ENCODE measurements at places on chromosomes 12 and 14.

DNA sequence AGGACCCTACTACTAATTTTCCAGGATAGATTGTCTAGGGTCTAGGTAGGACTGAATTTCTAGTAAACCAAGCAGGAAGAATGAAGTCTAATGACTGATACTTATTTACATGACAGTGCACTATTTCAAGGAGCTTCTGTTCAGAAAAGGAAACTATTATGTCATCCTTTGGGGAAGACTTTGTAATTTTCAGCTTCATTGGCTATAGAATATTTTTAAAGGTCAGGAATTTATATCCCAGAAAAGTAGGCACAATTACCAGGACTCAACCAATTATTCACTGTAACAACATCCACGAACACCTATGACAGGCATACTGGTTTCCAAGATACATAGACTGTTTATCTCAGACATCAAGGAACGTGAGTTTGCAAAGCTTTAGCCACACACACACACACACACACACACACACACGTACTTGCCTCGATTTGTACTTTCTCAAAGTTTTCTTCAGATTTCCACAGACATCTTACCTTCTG, 23.2 kb downstream of the OR6S1 start:
- no peak for DNase-seq

GRCh38 chr12:56530390-56531055, 8.9 kb downstream of the RBMS2 start:
- no peak for DNase-seq

- DNase-seq, result no peak
Measured at GRCh38 chr12:95316798-95317197, 99.2 kb downstream of the VEZT start.

DNA sequence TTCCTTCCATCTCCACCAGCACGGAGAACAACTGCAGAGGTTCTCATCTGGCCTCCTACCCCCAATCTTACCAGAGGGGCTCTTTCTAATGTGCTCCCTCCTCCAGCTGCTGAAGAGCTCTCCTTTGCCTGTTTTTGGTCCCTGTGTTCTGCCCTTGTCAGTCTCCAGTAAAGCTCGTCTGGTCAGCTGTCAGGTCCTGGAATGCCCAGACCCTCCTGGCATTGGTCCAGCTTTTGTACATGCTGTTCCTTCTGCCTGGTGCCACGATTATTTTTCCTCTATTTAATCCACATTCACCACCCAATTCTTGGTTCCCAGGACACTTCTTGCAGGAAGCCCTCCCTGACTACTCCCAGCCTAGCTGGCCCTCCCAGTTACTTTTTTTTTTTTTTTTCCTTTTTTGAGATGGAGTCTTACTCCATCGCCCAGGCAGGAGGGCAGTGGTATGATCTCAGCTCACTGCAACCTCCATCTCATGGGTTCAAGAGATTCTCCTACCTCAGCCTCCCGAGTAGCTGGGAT, 6.5 kb downstream of the SLC8B1 start:
- no peak for DNase-seq

DNA sequence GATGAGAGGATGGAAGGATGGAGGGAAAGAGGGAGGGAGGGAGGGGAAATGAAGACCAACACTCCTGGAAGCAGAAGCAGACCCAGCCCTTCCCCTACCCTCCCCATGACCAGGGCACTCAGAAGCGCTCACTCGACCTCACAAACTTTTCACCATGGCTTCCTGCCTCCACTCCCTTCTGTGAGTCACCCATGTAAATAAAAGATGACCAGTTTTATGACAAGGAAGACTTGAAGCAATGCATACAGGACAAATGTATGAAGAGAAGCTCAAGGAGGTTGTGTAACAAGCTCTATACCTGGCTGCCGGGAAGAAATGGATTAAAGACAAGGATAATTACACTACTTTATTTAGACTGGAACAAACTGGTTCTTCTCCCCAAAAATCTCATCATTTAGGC, 63.8 kb downstream of the CDC42BPB start:
- DNase-seq, result no peak

DNA sequence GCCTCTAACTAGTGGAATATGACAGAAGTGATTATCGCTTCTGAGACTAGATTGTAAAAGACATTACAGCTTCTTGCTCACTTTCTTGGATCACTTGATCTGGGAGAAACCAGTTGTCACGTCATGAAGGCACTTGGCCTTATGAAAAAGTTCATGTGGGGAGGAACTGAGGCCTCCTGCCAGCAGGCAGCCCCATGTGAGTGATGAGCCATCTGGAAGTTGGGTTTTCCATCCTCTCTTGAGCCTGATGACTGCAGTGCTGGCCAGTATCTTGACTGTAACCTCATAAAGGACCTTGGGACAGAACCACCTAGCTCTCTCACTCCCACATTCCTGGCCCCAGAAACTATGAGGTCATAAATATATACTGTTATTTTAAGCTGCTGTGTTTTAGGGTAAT, 28.0 kb downstream of the TTLL5 start:
- no peak for DNase-seq

- peak; percentile 74 for DNase-seq
Measured at GRCh38 chr12:132687211-132688164, at the start of the genes POLE and PXMP2. Gene POLE (minus strand): TSS chr12:132687342. CDS start chr12:132687315, 27 bp downstream. Gene PXMP2 (plus strand): TSS chr12:132687587. CDS start chr12:132687671, 84 bp downstream.

GRCh38 chr14:20118795-20119194, 8.3 kb downstream of the OR4K17 start:
- DNase-seq, result no peak

DNA sequence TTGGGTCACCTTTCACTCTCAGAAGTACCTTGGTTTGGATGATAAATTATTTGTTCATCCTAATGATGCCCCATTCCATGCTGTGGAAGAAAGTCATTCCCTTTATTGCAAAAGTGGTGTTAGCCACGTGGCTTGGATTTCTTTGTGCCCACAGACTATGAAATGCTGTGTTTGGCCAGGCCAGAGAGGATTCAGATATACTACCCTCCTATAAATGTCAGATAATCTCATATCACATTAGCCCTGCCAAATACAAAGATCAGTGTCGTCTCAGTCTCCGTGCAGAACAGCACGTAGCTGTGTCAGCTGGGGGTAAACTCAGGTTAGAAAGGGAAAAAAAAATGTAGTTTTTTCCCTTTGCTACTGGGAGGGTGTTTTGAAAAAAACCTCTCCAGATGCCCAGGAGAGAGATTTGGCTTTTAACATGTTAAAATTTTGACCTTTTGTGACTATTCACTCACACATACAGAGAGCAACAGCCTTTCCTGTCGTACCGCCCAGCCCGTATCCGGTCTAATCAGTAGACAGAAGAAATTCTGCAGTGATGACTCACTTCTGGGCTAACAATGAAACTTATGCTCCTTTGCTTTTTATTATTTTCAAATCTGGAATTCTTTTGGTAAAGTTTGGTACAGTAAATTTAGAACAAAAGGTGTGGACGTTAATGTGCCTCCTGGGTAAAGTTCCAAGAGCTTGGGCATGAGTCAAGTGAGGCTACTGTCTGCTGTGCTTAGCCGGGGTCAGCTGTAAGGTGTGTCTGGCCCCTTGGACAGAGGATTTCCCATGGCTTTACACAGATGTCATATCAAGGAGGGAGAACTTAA, 8.5 kb upstream of the PTPRB start:
- DNase-seq, result no peak
